ENCODE measurements at places on chromosomes 6 and 20.

DNA sequence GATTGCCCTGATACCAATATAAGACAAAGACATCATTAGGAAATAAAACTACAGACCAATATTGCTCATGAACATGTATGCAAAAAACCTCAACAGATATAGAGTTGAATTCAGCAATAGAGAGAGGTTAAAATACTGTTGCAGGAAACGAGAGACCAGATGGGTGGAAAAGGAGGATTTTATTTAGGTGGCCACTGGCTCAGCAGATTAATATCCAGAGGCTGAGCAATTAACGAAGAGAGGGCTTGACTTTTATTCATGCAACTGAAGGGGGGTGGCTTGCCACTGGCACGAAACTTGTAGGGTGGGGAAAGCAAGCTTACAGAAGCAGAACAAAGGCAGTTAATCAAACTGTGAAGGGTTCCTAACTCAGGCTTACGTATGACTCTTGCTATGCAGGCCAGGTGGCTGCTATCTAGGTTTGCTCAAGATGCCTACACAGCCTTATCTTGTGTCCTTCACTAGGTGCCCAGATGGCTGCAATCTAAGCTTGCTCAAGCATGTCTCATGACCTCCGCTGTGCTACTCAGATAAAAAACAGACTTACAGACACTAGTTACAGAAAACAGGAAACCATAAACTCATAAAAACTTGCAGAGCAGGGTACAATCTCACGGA is 126.4 kb downstream of the MMUT start:
- peak; percentile 55 for DNase-seq

DNA sequence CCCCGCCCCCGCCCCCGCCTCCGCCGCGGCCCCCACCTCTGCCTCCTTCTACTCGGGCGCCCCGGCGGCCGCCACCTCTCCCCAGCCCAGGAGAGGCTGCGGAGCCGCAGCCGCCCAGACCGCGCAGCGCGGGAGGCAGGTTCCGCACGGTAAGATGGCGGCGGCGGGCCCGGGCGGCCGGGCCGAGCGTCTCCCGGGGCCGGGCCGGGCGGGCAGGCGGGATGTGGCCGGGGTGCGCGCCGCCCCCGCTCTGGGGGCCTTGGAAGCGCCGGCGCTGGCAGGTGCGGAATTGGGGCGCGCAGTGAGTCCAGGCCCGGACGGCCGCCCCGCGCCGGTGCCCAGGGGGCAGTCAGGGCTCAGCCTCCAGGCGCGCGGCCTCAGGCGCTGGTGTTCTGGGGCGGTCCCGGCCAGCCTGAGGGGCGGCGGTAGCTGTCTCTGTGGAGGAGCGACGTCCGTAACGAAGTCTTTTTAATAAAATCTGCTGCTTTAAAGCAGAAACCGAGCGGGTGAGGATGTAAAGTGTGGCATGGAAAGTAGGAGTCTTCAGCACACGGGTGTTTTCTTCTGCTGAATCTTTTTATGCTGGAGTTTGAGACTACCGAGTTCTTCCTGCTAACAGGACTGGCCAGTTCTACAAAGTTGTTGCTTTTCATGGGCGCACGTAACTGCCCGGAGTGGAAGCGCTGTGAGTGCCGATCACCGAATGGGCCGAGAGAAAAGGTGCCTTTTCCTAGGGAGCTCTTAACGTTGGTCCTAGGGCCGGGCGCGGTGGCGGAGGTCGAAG is at the start of gene GID8:
Gene GID8 (plus strand): TSS at position 43 of the 784 bp plus-strand sequence. CDS start 3,356 bp downstream, outside the sequence.
- no peak for DNase-seq

DNA sequence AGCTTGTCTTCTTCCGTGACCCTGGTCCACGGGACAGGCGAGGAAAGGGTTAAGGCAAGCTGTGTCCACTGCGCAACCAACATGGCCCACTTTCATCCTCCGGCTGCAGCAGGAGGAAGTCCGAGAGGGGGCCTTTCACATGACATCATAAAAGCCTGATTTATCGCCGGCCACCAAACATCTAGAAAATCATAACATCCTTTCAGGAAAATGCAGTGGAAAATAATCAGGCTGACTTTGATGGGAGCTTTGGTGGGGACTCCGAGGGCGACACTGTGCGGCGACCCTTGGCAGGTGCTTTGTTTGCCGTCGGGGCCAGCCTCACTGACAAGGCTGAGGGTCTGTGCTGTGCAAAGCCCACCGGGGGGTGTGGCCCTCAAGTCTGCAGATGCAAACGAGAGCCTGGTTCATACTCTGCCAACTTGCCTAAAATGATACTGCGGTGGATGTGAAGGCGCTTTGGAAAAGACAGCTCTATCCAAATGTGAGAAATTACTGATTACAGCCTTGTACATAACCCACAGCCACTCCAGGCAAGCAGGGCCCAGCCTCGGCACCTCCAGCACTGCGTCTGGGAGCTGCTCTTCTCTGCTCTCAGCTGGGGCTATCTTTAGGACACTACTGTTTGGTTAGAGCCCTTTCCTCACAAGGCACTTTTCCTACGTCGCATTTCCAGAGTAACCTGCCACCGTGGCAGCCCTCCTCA is 25.7 kb downstream of the FOXC1 start:
- no peak for DNase-seq

DNA sequence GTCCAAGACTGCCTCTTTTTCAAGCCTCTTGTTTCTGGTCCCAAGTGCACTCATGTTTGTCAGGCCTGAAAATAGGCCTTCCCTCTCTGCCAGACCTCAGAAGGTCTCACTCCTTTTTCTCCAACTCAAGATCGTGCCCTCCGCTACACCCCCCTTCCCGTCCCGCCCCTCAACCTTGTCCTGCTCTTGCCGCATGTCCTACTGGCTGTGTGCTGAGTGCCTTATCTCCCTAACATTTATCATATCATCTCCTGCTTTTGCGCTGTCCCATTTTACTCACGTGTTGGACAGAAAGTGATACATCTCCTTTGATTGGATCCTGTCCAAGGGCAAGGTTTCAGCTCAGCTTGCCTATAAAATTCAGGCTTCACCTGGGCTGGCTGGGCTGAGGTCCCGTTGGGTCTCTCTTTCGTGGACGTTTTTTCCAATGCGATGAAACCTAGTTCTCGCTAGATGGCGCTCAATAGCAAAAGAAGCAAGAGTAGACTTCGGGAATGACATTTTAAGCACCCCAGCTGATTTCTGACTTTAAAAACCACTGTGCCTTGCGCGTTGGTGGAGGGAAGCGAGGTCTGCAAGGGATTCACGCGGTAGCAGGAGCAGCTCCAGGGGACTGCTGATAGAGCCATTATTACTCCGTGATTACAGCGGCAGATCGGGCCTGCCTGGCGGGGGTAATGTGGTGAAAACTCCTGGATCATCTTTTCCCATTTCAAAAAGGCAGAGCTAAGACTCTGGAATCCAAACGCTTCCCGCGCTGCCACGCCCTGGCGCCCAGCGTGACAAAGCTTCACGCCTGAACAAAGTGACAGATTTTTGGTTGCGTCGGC is 137.6 kb downstream of the IMPG1 start:
- DNase-seq, result peak; percentile 8

DNA sequence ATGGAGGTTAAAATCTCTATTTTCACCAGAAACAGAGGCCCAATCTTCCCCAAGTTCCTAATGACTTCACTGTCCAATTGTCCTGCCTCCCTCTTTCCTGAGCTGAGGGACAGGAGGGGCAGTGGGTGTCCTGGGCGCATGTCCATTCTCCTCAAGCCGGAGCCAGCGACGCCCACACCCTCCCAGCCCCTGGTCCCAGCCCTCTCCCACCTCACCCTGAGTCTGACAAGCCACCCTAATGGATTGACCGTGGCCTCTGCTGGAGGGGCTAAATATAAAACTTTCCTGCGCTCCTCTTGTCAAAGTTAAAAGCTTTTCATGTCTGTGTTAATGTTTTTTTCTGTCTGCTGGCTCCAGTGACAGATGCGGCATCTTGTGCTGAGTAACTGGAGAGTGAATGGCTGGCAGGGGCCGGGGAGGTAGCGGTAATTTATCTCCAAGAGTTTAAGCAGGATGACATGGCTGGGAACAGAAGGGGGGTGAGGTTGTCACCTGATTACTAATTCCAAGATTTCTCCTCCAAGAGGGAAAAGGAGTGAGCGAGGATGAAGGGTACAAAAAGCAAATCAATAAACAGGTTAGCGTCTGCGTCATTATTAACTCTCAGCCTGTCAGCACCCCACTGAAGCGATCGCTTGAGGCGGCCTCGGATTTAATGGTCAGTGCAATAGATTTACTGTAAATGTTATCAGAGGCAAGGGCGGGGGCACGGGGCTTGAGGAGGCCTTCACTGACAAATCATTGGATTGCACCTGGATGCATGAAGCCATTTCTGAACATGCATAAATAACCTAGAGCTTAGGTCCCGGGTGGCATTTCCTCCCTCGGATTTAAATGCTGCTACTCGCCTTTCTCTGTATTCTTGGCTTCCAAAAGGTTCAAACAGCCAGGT is 118.1 kb upstream of the MAFB start:
- no peak for DNase-seq

- DNase-seq, result no peak
Observed at GRCh38 chr20:7106910-7107309, 339.4 kb downstream of the BMP2 start.

DNA sequence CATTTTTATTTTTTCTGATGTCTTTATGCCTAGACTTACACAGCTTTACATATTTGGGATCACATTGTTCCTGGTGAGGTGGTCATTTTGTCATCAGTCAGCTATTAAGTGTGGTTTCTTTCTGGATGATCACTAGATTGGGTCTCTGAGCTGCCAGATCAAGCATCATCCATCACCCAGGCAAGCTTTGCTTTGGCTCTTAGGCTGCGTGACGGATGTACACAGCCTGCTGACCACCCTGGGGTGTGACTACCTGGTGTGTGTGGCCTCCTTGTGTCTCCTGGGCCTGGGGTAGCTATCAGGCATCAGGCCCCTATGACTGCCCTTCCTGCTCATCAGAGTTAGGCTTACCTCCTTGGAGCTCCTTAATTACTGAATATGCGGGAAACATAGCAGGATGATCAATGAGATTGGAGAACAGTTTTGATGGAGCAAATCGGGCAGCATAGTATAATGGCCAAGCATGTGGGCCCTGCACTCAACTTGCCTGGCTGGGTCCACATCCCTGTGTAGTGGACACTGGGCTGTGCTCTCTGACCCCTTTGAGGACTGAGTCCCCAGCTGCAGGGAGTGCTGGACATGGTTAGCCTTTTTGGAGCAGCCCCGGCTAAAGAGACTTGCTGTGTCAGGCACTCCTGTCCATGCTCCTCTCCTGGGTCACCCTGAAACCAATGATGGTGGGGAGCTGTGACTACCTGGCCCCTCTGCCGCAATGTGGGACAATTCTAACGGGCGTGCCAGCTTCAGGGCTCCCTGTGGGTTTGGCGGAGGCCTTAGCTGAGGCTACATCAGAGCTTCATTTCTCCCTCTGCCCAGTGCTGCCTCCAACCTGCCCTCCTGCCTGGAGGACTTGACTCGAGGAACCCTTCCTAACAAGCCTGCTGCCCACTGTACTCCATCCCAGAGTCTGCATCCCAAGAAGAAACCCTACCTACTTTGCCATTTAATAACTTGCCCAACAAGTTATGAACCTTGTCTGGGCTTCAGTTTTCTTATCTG is 8.2 kb downstream of the DAAM2 start:
- DNase-seq, result no peak

Measured in epithelial cell of prostate (primary cell).